SHP77 treated with DMSO at 0.1 percent for 48 hours (cell line): ENCODE measurements at places on chromosomes 2 and 18.

DNA sequence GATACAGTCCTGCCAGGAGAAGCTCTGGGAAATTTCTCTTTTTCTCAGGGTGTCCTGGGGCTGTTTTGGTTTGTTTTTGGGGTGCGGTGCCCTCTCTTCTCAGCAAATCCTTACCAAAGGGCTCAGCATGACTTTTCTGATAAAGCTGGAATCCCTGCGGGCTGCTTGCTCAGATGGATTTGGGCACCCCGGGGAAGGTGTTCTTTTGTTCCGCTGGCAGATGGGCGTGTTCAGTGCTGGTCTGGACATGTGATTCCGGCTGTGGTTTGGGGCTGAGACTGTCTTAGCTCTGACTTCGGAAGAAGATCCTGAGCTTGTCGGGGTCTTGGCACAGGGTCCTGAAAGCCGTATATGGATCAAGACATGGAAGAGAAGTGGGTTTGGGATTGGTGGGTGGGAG is 134.2 kb upstream of the SPRED2 start:
- DNase-seq: no peak

DNA sequence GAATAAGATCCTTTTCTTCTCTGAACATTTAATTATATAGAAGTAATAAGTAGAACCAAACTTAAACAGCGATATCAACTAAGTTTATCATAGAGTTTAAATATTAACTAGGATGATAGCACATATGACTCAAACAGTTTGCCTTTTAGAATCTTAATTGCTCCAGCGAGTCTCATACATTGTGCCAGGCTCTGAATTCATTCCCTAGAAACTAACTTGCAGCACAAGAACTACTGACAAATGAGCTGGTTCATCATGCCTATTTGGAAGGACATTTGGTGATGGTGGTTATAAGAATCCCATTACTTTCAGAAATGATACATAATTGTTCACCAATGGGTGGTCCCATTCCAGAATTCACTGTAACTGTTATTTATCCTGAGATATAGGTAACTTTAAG is 1026.6 kb upstream of the DDX18 start:
- DNase-seq: no peak

GRCh38 chr18:73414598-73414997 is 546.8 kb upstream of the NETO1 start:
- no peak for DNase-seq

DNA sequence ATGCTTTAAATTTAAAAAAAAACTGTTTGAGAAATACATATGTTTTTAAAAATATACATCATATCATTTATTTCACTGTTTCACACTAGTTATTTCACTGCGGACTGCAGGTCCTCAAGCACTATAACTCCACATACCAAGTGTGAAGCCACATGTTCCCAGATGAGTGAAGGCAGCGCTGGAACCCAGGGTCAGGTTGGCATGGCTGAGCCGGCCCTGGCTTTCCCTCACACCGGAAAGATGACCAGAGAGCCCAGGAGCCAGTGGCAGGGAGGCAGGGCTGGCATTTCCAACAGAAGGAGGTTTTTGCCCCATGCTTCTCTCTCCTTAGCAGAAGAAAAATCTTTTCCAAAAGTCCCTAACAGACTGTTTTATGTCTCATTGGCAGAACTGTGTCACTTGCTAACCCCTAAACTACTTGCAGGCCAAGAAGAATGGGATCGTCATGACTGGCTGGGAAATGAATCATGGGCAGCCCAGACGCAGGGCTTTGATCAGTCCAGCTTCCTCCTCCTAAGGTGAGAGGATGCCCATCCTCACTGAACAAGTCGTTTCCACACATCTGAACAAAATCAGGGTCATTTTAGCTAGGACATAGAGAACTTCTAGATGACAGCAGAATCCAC is 287.6 kb upstream of the HNRNPA3 start:
- no peak for DNase-seq

GRCh38 chr18:50559752-50560680 is at the start of gene MAPK4:
TSS of gene MAPK4 (plus strand) at chr18:50560087. CDS start at chr18:50663959, 103,872 bp downstream.
- DNase-seq: no peak
